ENCODE measurements at places on chromosomes 7 and 10. TPM values are rescaled to one million over a fixed set of nuclear protein-coding genes. Genes with fewer than 3 reads are reported as not detected.

The TMEM273 gene
- 63.1 TPM for total RNA-seq

The SPDYE16 gene
- not detected for total RNA-seq

The PPP1R3A gene
- 0.07 TPM for total RNA-seq

The OLAH gene
- total RNA-seq, result not detected

The CADPS2 gene
- total RNA-seq, result 0.18 TPM

The GSTO2 gene
- total RNA-seq, result 1.4 TPM

The PDE6C gene
- not detected for total RNA-seq

The LRRC17 gene
- total RNA-seq, result not detected

The ATG9B gene
- total RNA-seq, result 2.2 TPM

The FZD1 gene
- 4.9 TPM for total RNA-seq

The SSC4D gene
- total RNA-seq, result 1.2 TPM

The DPYSL4 gene
- not detected for total RNA-seq

The FEZF1 gene
- total RNA-seq, result not detected

The PRPS1L1 gene
- not detected for total RNA-seq

The LIPN gene
- not detected for total RNA-seq

The HOXA13 gene
- not detected for total RNA-seq

The WEE2 gene
- not detected for total RNA-seq

The ZNF800 gene
- total RNA-seq, result 48.5 TPM

The KLF14 gene
- total RNA-seq, result not detected

The OR2A7 gene
- not detected for total RNA-seq

The FOXL3 gene
- total RNA-seq, result not detected

The NODAL gene
- not detected for total RNA-seq

The CPA2 gene
- 0.84 TPM for total RNA-seq

The RARRES2 gene
- 1.8 TPM for total RNA-seq

The C7orf33 gene
- not detected for total RNA-seq

The GBX1 gene
- not detected for total RNA-seq

The TRPV6 gene
- 0.81 TPM for total RNA-seq

The TMEM176B gene
- total RNA-seq, result 0.60 TPM

The LBX1 gene
- not detected for total RNA-seq

The SPDYE9 gene
- not detected for total RNA-seq

The CABCOCO1 gene
- total RNA-seq, result not detected

All from K562 (cell line).